Suppressor macrophage treated with lipopolysaccharide for 4 hours (primary cell): ENCODE measurements at places on chromosomes 12 and 14.

DNA sequence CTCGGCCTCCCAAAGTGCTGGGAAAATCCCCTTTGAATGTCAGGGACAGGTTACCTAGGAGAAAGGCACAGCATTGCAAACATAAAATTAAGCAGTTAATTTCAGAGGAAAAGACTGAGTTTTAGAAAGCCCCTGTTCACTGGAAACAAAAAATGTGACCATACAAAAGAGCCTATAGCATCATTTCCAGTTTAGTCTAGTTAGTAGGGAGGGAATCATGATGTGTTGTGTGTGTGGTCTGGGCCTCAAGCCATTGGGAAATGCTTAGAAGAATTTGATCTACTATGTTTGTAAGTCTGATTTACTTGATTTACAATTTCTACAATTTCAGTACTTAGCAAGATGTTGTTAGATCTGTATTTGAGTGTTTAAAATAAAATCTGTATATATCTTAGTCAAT lies 47.1 kb upstream of the RERG start:
- no peak for DNase-seq

DNA sequence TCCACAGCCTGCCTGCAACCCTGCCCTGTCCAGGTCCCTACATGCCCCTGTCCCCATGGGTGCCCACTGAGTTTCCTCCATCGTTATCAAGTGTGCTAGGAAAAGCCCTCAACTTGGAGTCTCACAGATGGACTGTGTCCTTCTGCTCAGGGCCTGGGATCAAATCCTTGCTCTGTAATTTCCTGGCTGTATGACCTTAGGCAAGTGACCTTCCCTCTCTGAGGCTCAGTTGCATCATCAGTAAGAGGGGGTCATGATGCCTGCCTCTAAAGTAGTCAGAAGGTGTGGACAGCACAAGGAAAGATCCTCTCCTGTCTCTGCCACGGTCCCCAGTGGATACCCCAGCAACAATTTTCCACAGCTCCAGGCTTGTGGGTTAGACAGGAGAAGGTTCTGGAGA lies 22.2 kb downstream of the RASAL1 start:
- no peak for DNase-seq

DNA sequence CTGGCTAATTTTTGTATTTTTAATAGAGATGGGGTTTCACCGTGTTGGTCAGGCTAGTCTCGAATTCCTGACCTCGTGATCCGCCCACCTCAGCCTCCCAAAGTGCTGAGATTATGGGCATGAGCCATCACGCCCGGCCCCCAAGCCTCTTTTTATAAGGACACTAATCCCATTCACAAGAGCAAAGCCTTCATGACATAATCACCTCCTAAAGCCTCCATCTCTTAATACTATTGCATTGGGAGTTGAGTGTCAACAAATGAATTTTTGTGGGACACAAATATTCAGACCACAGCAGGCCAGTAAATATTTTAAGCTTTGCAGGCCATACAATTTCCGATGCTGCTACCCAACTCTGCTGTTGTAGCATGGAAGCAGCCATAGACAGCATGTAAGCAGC lies 10.9 kb downstream of the RNF212B start:
- DNase-seq: no peak

GRCh38 chr12:76878899-76879709 lies at the start of gene CSRP2:
CSRP2 (minus strand) TSS chr12:76879019; CDS start chr12:76866260, 12,759 bp downstream.
- peak; percentile 81 for DNase-seq

DNA sequence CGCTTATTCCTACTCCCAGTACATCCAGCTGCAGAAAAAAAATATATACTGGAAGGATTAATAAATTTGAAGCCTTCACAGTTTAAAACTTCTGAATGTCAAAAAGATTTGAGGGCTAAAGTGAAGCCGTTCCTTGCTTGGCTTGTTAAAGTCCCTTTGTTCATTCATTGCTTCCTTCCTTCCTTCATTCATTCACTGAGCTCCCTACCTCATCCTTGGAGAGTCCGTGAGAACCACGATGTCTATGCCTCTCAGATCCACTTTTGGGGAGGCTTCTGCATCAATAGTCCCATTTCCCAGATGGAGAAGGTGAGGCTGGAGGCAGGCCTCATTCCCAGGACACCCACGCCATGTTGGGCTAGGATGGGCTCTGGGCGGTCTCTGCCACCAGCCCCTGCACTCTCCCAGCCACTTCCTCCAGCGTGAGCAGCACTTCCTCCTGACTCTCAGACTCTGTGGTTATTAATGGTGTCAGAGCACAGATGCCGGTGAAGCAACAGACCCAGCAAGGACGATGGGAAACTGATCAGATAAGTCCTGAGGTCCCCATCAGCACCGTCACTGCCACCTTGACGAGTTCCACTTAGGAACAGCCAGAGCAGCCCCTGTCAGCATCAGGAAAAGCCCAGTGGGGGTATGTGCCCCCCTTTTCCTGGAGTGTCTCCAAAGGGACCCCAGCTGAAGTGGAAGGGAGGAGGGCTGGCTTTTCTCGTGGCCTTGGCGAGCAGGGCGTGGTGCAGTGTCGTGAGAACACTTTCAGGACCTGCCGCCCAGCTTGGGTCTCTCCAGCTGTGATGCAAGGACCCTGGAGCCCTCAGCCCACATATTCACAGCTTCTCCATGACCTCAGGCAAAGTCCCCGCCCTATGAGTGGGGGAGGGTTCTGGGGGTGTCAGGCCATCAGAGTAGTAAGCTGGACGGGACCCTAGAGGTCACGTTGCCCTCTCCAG lies 21.2 kb downstream of the ASB2 start:
- peak; percentile 84 for DNase-seq

GRCh38 chr12:19641235-19642080 lies 202.2 kb downstream of the AEBP2 start:
- no peak for DNase-seq

DNA sequence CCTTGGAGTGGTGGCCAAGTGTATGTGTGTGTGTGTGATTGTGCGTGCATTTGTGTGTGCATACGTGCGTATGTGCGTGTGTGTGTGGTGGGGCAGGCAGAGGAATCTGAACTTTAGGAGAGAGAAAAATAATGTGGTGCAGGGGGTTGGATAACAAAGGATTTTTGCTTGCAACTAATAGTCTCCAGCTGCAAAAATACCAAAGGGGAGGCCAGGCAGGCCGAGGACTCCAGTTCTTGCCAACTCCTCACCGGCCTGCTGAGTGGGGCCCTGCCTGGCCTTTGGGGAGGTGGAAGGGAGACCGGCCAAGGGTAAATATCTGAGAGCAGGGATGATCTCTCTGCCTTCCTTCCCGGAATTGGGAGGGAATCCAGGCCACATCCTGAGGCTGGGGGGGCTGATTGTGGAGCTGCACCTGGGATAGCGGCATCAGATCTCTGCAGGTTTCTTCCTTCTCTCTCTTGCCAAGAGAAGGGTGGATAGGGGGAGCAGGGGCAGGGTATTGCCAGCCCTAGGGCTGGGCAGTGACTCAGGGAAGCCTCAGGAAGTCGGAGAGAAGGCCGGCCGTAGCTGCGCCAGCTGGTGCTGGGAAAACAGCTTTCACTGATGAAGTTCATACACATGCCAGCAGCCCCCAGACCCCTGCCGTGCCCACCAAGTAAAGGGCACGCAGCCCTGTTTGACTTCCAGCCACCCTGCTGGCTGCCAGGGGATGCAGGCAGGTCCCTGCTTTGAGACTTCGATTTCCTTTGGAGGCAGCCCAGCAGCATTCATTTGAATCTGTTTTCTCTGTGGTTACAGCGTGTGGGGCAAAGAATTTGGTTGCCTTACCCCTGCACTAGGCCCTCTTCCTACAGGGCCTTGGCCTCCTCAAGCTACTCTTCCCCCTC lies 4.6 kb upstream of the LRP1-AS start:
- no peak for DNase-seq

GRCh38 chr12:71602761-71603577 lies 60.7 kb downstream of the ZFC3H1 start:
- no peak for DNase-seq

- DNase-seq: peak; percentile 25
Measured at GRCh38 chr12:59700153-59700450, 104.3 kb downstream of the SLC16A7 start.

- DNase-seq: peak; percentile 49
Measured at GRCh38 chr12:47350062-47350408, 270.3 kb upstream of the AMIGO2 start.

DNA sequence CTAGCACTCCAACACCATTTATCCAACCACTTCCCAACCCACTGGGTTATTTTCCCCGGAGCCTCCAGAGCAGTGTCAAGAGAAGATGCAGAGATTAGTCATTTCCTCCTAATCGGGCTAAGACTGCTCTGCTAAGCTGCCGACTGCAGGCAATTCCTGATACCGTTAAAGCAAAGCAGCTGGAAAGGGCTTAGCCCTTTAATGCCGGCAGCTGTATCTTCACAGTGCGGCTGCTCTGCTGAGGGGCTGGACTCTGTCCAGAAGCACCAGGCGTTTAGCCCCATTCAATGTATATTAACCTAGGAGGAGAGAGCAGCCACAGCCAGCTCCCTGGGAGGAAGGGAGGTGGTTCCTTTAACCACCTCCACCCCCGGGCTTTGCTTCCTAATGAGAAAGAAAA lies 11.1 kb downstream of the AQP6 start:
- DNase-seq: peak; percentile 60

DNA sequence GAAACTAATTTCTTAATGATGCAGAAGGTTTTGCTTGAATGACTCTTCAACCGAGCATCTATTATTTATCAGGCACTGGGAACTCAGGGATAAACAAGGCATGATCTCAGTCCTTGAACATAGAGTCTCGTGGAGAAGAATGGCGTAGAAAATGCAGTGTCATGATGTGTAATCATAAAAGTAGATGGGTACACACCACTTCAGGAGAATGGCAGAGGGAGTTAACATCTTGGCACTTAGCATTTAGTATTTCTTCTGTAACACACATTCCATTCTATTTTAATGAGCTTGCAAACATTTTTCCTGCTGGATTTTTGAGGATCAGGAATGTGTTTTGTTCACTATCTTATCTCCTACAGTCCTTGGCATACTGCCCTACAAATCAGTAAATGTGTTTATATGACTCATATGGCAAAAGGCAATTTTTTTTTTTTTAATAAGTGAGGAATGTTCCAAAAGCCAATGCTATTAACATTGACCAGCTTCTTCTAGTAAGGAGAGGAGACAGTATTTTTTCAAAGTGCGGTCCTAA lies 3.8 kb downstream of the TXNRD1 start:
- DNase-seq: peak; percentile 65

GRCh38 chr12:21677622-21678277 lies 20.1 kb upstream of the LDHB start:
- DNase-seq: no peak

DNA sequence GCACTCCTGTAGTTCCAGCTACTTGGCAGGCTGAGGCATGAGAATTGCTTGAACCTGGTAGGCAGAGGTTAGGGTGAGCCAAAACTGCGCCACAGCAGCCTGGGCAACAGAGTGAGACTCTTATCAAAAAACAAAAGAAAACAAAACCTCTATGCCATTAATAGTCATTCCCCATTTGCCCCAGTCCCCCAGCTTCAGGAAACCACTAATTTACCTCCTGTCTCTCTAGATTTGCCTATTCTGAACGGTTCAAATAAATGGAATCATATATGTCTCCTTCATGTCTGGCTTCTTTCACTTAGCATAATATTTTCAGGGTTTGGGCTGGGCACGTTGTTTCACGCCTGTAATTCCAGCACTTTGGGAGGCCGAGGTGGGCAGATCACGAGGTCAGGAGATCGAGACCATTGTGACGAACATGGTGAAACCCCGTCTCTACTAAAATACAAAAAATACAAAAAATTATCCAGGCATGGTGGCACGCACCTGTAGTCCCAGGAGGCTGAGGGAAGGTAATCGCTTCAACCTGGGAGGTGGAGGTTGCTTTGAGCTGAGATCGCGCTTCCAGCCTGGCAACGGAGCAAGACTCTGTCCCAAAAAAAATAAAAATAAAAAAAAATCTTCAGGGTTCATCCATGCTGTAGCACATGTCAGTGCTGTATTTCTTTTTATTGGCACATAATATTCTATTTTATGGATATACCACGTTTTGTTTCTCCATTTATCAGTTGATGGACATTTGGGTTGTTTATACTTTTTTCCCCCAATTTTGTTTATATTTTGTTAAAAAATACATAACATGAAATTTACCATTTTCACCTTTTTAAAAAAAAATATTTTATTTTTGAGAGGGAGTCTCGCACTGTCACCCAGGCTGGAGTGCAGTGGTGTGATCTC lies 31.9 kb downstream of the KNTC1 start:
- no peak for DNase-seq

GRCh38 chr12:25347716-25348592 lies 97.2 kb upstream of the KRAS start:
- DNase-seq: no peak

- DNase-seq: no peak
Measured at GRCh38 chr12:122934722-122935121, 31.5 kb downstream of the ABCB9 start.

GRCh38 chr12:76863837-76864236 lies 15.0 kb downstream of the CSRP2 start:
- DNase-seq: no peak

GRCh38 chr12:52338241-52338960 lies 17.2 kb upstream of the KRT83 start:
- DNase-seq: no peak

- DNase-seq: no peak
Measured at GRCh38 chr12:91889059-91889458, 256.6 kb downstream of the BTG1 start.

DNA sequence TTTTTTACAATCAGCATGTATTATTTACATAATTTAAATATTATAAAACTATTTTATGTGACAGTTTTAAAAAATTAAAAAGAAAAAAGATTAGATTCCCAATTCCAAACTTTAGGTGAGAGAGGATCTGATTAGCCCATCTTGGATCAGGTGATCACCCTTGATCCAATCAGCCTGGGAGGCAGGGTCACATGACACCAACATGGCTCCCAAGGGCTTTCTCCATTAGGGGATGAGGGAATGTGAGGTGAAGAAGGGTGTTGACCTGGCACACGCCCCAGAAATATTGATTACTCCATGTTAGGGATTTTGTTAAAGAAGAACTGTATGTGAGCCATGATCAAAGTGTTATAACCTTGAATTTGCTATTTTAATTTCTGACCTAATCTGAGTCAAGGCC lies 225.4 kb downstream of the RBM19 start:
- DNase-seq: no peak

GRCh38 chr12:20132818-20133217 lies 235.5 kb upstream of the PDE3A start:
- no peak for DNase-seq

DNA sequence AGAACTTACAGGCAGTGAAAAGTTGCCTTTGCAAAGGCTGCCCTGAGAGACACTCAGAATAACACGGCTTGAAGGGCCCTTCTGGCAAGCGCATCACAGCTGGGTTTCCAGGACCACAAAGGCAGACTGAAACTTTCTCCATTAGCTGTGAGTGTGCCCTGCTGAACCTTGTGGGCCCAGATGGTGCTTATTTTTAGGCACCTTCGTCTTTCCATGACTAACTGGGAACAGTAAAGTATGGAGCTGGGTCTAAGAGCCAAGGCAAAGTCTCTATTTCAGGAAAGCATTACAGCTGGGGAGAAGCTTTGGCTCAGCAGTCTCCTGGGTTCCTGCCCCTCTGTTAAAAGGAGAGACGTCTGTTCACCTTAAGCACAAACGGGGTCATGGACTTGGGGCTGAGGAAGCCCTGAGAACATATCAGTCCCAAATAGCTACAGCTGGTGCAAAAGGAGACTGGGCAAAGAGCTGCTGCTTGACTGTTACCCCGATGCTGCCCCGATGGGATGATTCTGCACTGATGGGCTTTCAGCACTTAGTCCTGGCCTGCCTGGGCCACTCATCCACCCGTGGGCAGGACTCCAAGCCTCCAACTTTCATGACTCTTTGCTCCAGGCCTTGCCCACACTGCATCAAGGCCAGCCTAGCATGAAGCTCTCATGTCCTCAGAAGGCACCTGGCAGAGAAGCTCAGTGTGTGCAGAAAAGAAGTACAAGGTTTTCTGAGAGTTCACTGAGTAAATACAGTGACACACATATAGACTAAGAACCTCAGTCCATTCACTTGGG lies 248.3 kb downstream of the PHLDA1 start:
- no peak for DNase-seq

- no peak for DNase-seq
Measured at GRCh38 chr14:30995689-30996088, 29.8 kb upstream of the AP4S1 start.
